ENCODE measurements at places on chromosomes 7 and 10.

GRCh38 chr10:71031603-71032002 lies 143.2 kb upstream of the PCBD1 start:
- DNase-seq, result no peak

GRCh38 chr10:46227571-46227935 lies 59.2 kb upstream of the ANTXRL start:
- no peak for DNase-seq

- no peak for DNase-seq
Measured at GRCh38 chr10:110651044-110651958, 7.2 kb downstream of the RBM20 start.

- no peak for DNase-seq
Measured at GRCh38 chr10:13869295-13869664, 282.5 kb downstream of the PRPF18 start.

DNA sequence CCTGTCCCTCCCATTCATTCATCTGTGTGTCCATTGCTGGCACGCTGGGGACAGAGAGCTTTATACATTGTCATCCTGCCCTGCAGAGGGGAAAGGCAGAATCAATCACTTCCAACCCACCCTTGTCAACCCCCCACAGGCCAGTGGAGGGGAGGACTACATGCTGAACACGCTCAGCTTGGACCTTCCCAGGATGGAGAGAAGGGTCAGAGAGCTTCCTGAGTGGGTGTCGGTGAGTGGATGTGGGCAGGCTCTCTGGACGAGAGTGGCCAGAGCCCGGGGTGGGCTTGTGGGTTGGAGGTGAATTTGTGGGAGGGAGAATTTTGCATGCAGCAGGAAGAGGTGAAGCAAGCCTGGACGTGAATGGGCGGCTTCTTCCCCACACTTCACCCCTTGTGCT lies 93.9 kb downstream of the DNAJB6 start:
- no peak for DNase-seq

GRCh38 chr10:89391907-89392756 lies at the start of gene IFIT1:
TSS of gene IFIT1 (plus strand) at chr10:89392623. CDS start at chr10:89392713, 90 bp downstream.
- peak; percentile 86 for DNase-seq

GRCh38 chr7:108093341-108093740 lies 36.8 kb downstream of the LAMB4 start:
- no peak for DNase-seq

GRCh38 chr7:134041477-134041876 lies 85.7 kb upstream of the LRGUK start:
- DNase-seq, result no peak

DNA sequence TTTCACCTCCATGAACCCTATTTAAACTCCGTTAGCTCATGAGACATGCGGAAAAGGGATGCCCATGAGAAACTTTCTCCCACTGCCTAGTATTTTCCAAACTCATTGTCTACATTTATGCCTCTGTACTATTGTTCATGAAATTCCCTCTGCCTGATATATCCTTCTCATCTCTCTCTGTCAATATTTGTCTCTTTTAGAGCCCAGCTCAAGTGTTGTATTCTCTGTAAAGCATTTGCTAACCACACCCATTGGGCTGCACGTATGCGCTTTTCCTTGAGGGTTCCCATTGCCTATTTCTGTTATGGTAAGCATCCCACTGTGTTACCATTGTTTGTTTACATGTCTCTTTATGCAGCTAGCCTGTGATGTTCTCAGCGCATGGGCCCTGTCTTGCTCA lies 211.4 kb downstream of the MDFIC start:
- no peak for DNase-seq

GRCh38 chr7:75815418-75816064 lies 1.9 kb upstream of the CCL24 start:
- no peak for DNase-seq

DNA sequence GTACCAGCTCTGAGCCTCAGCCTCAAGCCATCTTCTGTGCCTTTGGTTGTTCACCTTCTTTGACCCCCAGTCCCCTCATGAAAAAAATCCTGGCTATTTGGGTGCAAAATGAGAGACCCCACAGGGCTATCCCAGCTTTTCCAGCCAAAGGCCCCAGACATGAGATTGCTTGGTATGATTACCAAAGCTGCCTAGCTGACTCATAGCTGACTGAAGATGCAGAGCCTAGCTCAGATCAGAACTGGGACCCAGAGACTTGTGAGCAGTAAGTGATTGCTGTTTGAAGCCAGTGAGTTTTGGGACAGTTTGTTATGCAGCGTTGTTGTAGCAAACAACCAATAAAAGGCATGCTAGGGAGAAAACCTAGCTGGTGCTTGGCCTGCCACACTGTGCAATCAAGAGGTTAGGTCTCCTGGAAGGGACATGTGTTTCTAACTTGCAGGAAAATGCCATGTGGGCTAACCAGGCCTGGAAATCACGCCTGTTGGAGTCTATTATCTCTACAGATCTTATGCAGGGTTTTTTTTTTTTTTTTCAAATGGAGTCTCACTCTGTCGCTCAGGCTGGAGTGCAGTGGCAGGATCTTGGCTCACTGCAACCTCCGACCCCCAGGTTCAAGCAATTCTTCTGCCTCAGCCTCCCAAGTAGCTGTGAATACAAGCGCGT lies 48.0 kb upstream of the DAGLB start:
- DNase-seq, result no peak

- peak; percentile 57 for DNase-seq
Measured at GRCh38 chr7:100642534-100642907, 1.2 kb upstream of the TFR2 start.

DNA sequence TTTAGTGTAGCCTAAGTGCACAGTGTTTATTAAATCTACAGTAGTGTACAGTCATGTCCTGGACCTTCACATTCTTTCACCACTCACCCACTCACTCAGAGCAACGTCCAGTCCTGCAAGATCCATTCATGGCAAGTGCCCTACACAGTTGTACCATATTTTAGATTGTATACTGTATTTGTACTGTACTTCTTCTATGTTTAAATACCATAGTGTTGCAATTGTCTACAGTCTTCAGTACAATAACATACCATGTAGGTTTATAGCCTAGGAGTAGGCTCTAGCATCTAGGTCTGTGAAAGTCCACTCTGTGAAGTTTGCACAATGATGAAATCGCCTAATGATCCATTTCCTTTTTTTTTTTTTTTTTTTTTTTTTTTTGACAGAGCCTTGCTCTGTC lies 12.0 kb downstream of the EEPD1 start:
- DNase-seq, result no peak

GRCh38 chr7:153522261-153522660 lies 529.9 kb upstream of the DPP6 start:
- DNase-seq, result no peak

DNA sequence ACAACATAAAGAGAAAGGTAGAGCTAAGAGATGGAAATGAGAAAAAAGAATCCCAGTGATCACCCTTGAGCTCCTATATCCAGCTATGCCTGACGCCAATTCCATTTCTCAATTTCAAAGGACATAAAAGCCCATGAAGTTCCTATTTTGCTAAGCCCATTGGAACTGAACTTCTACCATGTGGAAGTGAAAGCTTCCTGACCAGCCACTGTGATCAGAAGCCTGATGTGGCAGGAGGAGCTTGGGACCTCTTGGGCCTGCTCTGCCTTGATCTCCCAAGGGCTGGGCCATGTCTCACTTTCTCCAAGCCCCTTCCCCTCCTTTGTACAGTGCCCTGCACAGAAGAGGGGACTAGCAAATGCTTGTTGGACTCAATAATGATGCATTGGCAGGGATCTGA lies 52.7 kb downstream of the PRLHR start:
- DNase-seq, result no peak

DNA sequence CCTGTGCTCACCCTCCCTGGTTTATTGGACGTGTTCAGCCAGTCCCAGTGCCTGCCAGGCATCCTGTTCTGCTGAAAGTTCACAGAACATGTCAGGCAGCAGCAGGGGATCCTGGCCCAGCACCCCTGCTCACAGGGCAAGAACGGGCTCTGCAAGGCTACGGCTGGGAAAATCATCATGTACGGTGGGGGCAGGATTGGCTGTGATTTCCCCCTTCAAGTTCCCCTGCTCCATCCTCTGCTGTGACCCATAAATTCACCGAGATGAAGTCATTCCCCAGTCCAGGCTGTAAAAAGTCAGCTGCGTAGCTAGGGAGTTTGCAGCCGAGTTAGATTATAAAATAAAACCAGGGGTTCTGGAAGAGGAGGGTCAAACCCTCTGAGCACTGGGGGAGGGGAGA lies 484.1 kb upstream of the ZMIZ1 start:
- no peak for DNase-seq

GRCh38 chr7:152882576-152883310 lies 123.2 kb downstream of the ACTR3B start:
- DNase-seq, result no peak

- no peak for DNase-seq
Measured at GRCh38 chr10:73791871-73792400, 6.5 kb downstream of the ZSWIM8 start.

- no peak for DNase-seq
Measured at GRCh38 chr7:47374538-47374937, 207.4 kb downstream of the TNS3 start.

- DNase-seq, result no peak
Measured at GRCh38 chr7:67794544-67794943, 797.9 kb downstream of the TYW1 start.

DNA sequence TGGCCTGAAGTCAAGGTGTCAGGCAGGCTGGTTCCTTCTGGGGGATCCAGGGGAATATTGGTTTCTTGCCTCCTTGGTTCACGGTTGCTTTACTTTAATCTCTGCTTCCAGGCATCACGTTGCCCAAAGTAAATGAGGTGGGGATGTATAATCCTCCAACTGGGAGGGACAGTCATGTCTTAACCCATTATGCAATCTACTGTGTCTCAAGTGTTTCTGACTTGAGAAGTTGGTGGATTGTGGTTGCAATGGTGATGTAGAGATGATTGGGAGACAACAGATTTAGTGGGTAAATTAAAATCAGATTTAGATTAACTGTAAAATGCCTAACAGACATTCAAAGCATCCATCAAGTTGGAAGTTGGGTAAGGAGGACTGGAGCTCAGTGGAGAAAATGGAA lies 32.7 kb downstream of the TBXAS1 start:
- no peak for DNase-seq

GRCh38 chr7:152520861-152521302 lies 85.1 kb upstream of the KMT2C start:
- DNase-seq, result no peak

DNA sequence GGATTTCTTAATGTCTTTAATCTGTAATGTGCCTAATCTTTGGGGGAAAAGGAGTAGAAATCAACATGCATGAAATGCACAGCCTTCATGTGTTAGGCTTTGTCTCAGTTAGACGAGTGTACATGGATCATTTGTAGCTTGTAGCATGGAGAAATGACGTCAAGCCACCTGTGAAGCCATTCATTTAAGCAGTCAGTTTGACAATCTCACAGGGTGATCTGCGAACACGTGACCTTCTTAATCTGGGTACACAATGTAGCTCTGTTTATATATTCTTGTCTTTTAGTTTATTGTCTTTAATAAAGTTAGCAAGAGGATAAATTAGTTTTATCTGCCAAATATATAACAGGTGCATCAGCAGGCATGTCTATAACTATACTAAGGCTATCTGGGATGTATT lies 351.9 kb upstream of the LRGUK start:
- DNase-seq, result no peak

GRCh38 chr10:68543004-68543918 lies 15.9 kb upstream of the SLC25A16 start:
- no peak for DNase-seq

DNA sequence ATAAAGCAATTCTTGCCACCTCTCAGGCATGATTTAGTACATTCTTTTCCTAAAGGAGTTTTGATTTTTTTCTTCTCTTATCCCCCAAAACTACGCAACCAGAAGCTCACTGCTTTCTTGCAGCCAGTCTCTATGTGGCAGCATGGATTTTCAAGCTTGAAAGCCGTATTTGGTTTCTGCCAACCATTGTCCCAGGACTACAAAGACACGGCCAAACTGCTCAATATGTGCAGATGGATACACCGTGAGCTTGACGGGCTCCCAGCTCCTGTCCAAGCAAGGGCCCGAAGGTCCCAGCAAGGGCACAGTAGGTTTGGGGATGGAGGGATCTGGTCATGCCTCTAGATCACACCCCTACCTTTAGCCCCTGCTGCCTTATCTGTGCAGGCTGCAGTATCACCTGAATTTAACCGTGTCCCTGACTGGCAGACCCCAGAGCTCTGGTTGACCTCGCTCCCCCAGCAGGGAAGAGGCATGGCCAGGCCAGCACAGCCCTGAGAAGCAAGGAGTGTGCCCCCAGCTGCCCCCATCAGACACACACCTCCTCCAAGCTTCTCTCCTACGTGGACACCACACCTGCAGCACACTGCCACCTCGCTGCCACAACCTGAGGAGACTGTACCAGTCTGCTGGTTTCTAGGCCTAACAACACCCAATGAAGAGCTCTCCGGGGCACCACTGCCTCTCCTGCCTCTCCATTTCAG lies 86.8 kb downstream of the COBL start:
- no peak for DNase-seq

GRCh38 chr7:2699289-2699620 lies 11.3 kb downstream of the AMZ1 start:
- DNase-seq, result no peak

- DNase-seq, result no peak
Measured at GRCh38 chr10:98314532-98315284, 46.7 kb upstream of the LOXL4 start.

GRCh38 chr10:21950566-21950965 lies 53.0 kb downstream of the DNAJC1 start:
- DNase-seq, result no peak

GRCh38 chr7:158384746-158385145 lies 202.9 kb downstream of the PTPRN2 start:
- no peak for DNase-seq

- no peak for DNase-seq
Measured at GRCh38 chr7:734808-735207, 7.7 kb upstream of the PRKAR1B start.

DNA sequence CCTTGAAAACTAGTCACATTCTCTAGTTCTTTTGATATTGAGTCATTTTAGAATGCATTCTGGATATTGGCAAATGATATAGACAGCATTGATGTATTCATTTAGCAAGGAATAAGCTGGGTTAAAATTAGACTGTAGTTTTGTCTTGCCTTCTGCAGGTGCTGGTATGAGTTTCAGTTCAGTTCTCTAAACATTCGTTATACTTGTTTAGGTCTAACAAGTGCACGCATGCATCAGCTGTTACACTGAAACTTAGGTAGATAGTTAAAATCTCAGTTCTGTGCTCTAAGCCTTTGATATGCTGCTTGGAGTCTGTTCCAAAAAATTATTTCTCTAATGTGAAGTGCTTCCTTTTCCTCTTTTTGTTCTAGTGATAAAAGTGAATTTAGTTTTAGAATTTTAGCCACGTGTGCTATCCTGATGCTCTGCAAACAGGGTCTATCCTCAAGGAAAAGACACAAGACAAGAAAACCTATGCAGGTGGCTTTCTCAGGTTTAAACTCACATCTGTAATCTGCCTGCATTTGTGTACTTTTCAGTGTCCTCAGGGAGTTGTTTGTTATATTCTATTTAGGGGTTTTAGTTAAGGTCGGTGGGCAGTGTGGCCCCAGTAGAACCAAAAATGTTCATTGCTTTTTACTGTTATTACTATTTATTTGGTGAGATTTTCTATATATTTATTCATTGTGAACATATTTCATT lies 409.0 kb downstream of the CDC14C start:
- no peak for DNase-seq

Data from CD4-positive, alpha-beta T cell treated with Interleukin-4 for 1 hour (primary cell).